ENCODE measurements at places on chromosomes 2 and 18.

DNA sequence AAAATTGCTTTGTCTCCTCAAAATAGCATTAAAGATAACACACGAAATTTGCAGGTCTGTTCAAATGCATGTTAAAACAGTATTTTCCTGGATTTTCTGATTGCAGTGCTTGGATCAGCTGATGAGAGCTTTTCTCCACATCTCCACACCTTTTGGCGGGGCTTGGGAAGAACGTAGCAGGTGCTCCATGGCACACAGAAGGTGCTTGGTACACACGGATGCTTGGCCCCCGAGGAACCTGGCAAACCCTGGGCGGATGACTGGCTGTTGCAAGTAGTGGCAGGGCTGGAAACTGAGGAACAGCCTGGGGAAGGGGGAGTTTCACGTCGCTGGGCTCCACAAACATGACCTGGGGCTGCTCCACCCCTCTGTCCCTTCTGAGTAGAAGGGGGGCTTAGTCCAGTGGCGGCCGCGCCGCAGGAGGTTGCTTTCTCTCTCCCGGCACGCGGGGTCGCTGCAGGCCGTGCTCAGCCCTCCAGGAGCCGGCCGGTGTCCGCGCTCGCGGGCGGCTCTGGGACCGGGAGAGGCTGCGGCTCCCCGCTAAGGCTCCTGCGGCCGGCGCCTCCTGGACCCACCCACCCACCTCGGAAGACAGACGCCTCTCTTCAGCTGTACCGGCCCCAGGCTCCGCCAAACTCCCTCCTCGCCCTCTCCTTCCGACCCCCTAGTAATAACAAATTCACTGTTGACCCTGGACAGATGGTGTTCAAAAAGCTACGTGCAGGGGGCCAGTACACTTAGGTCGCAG, 69.3 kb downstream of the MARCO start:
- no peaks in the 10 kb centered on the region for H3K36me3 ChIP-seq
- no peak overlapping the region for H3K27ac ChIP-seq
- no peak overlapping the region for H3K4me3 ChIP-seq
- H3K4me1 ChIP-seq = no peaks in the 10 kb centered on the region

DNA sequence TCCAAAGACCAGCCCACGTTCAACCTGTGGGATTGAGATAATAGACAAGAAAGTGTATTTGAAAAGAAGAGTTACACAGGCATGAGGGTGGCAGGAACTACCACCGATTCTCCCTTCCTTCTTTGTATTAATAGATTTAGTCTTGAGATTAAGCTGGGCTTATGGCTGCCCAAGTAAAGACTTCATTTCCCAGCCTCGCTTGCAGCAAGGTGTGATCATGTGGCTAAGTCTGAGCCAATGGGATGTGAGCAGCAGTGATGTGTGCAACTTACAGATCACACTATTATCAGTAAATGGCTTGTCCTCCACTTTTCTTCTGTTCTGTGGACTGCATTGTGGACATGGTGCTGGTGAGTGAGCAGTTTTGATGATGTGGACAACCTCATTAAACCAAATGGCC, 101.7 kb downstream of the POLR1A start:
- DNase-seq = no peak
- no peak overlapping the region for H3K27ac ChIP-seq
- H3K36me3 ChIP-seq = no peaks in the 10 kb centered on the region
- H3K27me3 ChIP-seq = no peaks in the 10 kb centered on the region
- peaks cover 25% of the 10 kb centered on the region for H3K4me1 ChIP-seq

GRCh38 chr2:26298638-26299393, 47.1 kb upstream of the SELENOI start:
- peak; percentile 45 for DNase-seq
- H3K27ac ChIP-seq = peak overlapping the region; percentile 85
- H3K36me3 ChIP-seq = no peaks in the 10 kb centered on the region

DNA sequence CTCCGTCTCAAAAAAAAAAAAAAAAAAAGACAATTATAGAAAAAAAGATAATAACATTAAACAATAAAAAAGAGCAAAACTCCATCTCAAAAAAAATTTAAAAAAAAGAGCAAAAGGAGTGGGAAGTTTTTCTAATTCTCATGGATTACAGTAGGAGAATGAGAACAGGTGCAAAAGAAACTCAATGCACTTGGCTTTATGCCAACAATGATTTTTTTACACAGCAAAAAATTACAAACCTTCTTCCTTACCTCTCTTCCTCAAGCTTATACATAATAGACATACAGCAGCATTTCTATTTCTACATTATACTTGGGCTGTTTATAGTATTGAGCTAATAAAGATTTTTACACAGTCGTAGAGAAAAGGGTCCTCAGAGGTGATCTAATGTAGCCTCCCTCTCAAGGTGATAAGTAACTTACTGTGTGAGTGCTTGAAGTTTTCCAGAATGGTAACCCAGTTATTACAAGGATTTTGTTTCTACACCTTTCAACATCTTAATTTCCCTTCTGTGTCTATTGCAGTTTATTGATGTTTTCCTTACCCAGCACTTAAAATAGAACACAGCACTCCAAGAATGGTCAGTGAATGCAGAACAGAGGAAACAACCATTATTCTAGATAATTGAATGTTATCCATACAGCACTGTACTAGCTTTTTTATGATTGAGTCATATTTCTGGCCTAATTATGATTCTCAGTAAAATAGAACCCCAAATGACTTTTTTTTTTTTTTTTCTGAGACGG, 34.9 kb upstream of the RNF138 start:
- no peak overlapping the region for H3K4me3 ChIP-seq
- H3K27ac ChIP-seq = no peak overlapping the region
- no peaks in the 10 kb centered on the region for H3K4me1 ChIP-seq
- no peaks in the 10 kb centered on the region for H3K36me3 ChIP-seq

DNA sequence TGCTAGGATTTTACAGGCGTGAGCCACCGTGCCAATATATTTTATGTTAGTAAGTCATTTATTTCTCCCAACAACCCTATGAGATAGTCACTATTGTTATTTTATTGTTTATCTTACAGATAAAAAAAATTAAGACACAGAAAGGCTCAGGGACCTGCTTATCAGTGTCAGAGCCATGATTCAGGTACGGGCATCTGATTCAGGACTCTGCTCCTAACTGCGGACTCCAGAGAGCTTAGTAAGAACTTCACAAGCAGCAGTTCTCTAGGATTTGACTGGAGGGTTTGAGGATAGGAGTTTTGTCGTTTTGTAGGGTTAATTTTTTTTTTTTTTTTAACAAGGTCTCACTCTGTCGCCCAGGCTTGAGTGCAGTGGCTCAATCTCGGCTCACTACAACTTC, 174.2 kb downstream of the BCL11A start:
- DNase-seq = no peak
- H3K4me1 ChIP-seq = no peaks in the 10 kb centered on the region
- no peaks in the 10 kb centered on the region for H3K27me3 ChIP-seq
- H3K4me3 ChIP-seq = no peak overlapping the region
- no peaks in the 10 kb centered on the region for H3K36me3 ChIP-seq

- no peaks in the 10 kb centered on the region for H3K27me3 ChIP-seq
- no peak for DNase-seq
- no peak overlapping the region for H3K4me3 ChIP-seq
- H3K4me1 ChIP-seq = no peaks in the 10 kb centered on the region
- H3K27ac ChIP-seq = no peak overlapping the region
Observed at GRCh38 chr18:79257480-79257879, 138.2 kb upstream of the NFATC1 start.

GRCh38 chr2:31176742-31177141, 38.5 kb upstream of the GALNT14 start:
- H3K27ac ChIP-seq = no peak overlapping the region
- DNase-seq = no peak
- H3K4me1 ChIP-seq = no peaks in the 10 kb centered on the region
- H3K36me3 ChIP-seq = no peaks in the 10 kb centered on the region
- no peak overlapping the region for H3K4me3 ChIP-seq
- no peaks in the 10 kb centered on the region for H3K27me3 ChIP-seq
